ENCODE measurements at places on chromosomes 6 and 20.

GRCh38 chr6:159121486-159121885 is 47.7 kb upstream of the FNDC1 start:
- DNase-seq = no peak

DNA sequence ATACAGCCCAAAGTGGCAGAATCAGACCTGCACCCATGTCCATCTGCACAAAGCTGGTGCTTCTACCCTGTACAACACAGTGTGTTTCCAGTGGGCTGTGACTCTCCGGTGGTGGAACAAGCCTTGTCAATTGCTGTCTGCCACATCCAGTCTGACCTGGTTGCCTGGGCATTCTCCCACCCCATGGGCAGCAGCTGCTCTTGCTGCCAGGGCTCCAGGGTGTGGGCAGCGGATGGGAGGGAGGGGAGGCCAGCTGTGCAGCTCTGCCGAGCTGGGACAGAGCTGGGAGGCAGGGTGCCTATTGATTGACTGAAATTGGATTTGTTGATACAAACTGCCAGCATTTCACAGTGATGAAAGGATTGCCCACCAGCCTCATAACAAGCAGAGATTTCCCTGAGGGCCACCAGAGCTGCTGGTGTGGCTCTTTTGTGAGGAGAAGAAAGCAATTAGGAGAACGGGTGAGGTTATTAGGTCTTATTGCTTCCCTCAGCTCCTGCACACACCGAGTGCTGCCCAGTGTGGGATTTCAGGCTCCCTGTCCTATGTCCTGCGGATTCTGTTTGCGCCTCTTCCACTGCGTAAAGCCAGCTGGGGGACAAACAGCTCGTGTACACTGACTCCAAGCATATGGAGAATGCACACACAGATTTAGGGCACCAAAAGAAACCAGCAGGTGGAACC is 150.8 kb downstream of the NRN1 start:
- no peak for DNase-seq

DNA sequence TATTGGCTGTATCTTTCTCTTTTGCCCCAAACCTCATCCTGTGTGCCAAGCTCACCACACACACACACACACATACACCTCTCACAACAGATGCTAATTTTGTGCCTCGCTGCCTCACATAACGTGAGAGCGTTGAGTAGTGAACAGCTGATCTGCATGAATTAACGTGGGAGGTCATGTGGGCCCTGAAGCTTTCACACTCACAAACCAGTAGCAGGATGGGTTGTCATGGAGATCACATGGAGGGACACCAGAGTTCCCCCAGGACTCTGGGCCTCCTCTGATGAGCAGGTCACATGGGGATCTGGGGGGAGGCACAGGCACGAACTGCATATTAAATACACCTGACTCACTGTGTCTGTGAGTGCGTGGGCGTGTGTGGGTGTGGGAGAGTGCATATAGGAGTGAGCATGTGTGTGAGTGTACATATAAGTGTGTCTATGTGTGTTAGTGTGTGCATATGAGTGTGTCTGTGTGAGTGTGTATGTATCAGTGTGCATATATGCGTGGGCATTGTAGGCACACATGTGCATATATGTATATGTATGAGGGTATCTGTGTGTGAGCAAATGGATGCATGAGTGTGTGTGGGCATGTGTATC is 62.7 kb upstream of the SULF2 start:
- no peak for DNase-seq

DNA sequence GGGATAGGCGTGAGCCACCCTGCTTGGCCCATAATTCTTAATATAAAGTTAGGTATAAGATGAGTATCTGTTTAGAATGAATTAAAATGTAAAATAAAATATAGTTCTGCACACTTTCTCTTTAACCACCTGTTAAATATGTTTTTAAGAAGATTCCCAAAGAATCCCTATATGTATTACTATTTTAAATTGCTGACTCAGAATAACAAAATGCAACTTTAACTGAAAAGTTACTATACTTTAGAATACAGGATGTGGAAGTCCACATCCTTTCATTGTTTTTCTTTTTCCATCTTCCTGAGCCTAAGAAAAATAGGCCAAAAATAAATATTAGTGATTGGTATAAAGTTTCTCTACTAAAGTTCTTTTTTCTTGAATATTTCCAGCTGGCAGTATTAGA is 325.6 kb upstream of the EYS start:
- no peak for DNase-seq

GRCh38 chr6:163260111-163260895 is 154.2 kb upstream of the QKI start:
- no peak for DNase-seq

- no peak for DNase-seq
Measured at GRCh38 chr6:165077876-165078275, 231.5 kb downstream of the C6orf118 start.

- no peak for DNase-seq
Measured at GRCh38 chr6:118080547-118080946, 173.5 kb downstream of the SLC35F1 start.

- DNase-seq = no peak
Measured at GRCh38 chr6:107342144-107342543, 117.2 kb downstream of the PDSS2 start.

- no peak for DNase-seq
Measured at GRCh38 chr6:78243519-78243918, 590.7 kb downstream of the MEI4 start.

- DNase-seq = no peak
Measured at GRCh38 chr6:126437205-126437604, 97.3 kb downstream of the CENPW start.

- DNase-seq = no peak
Measured at GRCh38 chr6:157880534-157880933, 57.5 kb downstream of the SNX9 start.

DNA sequence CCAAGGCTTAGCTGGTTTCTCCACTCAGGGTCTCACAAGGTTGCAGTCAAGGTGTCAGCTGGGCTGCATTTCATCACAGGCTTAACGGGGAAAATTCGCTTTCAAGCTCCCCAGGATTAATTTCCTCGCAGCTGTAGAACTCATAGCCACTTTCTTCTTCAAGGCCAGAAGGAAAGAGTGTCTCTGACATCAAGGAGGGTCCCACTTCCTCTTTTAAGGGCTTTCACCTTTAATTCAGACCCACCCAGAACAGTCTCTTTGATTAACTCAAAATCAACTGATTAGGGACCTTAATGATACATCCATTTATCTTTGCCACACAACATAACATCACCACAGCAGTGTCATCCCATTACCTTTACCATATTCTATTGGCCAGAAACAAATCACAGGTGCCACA is 183.3 kb upstream of the ARID1B start:
- no peak for DNase-seq
